ENCODE measurements at places on chromosomes 13 and 19. TPM values are rescaled to one million over a fixed set of nuclear protein-coding genes. Genes with fewer than 3 reads are reported as not detected.

DNA sequence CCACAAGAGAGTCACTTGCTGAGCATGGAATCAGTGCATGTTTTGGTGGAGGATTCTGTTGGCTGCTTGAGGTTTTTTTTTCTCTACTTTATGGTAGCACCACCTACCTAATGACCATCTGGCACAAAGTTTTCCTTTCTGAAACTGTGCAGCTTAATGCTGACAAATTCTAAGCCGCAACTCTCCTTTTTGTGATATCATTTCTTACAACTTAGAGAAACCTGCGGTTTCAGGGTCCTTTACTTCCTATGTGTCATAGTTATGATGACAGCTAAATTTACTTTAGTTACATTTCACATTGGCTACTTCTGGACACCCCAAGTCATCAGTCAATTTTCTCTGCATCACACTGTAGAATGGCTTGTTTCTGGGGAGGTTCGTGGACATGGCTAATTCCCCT is 115.4 kb upstream of the TMTC4 start:
- DNase-seq: no peak

GRCh38 chr13:28636069-28636468 is 22.9 kb upstream of the POMP start:
- no peak for DNase-seq

DNA sequence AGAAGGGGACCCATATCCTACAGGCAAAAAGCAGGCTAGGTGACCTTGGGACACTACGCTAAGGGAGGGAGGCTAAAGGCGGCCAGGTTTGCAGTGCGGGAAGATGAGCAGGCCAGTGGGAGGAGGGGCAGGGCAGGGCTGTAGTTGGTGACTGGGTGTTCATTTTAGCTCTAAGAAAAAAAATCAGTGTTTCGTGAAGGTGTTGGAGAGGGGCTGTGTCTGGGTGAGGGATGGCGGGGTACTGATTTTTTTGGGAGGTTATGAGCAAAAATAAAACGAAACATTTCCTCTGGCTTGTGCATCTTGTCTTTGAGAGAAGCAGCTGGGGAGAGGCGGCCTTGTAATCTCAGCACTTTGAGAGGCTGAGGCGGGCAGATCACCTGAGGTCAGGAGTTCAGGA is 4.3 kb upstream of the NUP62 start:
- no peak for DNase-seq

DNA sequence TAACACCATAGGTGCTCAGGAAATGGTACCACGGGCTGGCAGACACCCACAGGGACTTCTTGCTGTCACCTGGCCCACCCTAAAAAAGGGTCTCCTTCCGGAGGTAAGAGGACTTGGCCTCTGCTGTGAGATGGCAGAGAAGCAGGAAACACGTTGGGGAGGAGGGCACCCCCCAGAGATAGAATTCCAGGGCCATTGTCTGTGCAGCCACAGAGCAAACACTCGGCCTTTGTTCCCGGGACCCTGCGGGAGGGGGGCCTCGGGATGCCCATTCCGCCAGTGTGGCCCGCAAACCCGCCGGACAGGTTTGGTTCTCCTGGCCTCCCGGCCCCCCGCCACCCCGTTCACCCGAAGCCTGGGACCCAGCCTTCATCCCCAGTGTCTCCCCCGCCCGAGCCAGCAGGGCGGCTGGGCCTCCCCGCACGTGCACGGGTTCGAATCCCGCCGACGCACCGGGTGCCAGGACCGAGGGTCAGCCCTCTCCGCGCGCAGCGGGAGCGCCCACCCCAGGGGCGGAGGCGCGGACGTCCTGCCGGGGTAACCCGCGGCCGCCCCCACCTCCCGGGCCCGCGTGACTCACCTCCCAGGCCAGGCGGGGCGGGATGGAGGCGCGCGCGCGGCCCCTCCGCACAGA is 714 bp downstream of the PLPP2 start:
- no peak for DNase-seq

GRCh38 chr19:45501730-45502014 is 3.4 kb downstream of the PPM1N start:
- no peak for DNase-seq

GRCh38 chr13:75353781-75354193 is 128.2 kb downstream of the TBC1D4 start:
- DNase-seq: no peak

- peak; percentile 46 for DNase-seq
These were observed 1.6 kb downstream of the MEX3D start for GRCh38 chr19:1566392-1567115.

DNA sequence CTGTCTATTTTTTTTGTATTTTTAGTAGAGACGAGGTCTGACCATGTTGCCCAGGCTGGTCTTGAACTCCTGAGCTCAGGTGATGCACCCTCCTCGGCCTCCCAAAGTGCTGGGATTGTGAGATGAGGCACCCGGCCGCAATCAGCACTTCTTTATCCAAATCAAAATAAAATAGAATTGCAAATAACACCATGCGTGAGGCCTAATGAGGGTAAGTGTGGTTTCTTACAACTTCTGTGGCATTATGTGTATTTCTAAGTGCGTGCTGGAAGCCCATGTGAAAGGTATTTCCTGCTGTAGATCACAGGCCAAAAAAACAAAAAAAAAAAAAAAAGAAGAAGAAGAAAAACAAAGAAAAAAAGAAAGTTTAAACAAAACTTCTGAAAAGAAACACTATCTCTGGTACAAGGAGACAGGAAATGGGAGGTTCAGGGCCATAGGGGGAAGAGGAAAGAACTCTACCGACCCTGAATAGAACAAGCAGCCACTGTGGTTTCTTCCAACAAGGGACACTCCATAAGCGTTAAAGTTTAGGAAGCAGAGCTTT is 3.0 kb upstream of the GRAMD1A start:
- no peak for DNase-seq

GRCh38 chr19:6253954-6254733 is 25.6 kb downstream of the MLLT1 start:
- no peak for DNase-seq

The RELB gene
- polyA plus RNA-seq: 1.4 TPM

The MCF2L gene
- polyA plus RNA-seq: 2.9 TPM

The TIMM13 gene
- 137 TPM for polyA plus RNA-seq

The AKT2 gene
- 71.3 TPM for polyA plus RNA-seq

The PVR gene
- 45.7 TPM for polyA plus RNA-seq

Data from liver (tissue), 10 donors.